ENCODE measurements at places on chromosomes 1 and 21.

DNA sequence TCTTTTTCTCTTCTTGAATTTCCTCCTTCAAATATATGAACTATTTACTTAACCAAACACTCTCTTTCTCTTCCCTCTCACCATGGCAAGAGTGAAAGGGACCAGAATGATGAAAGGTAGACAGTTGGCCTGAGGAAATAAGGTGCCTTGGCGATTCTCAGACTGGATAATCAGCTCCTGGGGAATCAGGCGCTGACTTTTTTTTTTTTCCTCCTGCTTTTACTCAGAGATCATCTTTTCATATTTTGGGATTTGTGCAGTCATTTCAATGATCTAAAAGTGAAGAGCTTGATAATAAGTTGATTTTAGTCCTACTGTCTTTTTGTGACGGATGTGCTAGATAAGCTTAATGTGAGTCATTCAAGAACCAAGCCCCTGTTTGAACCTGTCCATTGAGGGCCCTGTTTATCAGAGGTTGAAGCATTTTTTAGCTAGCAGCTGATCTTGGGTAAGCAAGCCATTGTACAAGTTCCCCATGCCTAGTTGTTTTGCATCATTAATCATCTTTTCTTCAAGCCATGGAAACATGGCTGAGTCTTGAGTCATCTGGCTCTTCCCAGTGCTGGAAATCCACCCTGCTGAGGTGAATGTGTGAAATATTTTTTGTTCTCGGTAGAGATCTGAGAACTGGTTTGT lies 40.8 kb downstream of the ITSN1 start:
- peak; percentile 39 for DNase-seq

GRCh38 chr1:219294251-219294650 lies 120.6 kb downstream of the LYPLAL1 start:
- DNase-seq, result no peak

DNA sequence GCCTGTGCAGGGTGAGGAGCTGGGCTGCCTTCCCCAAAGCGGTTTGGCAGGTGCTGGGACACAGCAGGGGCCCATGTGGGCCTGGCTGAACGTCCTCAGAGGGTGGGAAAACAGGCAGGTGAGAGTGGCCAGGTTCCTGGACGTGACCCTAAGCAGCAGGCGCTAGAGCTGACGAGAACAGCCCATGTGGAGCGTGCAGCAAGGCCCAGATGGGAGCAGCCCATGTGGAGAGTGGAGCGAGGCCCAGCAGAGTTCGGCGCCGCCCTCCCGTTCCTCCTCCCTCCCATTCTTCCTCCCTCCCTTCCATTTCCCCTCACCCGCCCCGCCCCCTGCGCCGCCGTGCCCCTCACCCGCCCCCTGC lies 314.4 kb upstream of the VAMP3 start:
- no peak for DNase-seq

- no peak for DNase-seq
Observed at GRCh38 chr1:11615090-11615489, 39.1 kb downstream of the FBXO2 start.

- no peak for DNase-seq
Observed at GRCh38 chr1:30171537-30172298, 551.7 kb downstream of the MATN1 start.

DNA sequence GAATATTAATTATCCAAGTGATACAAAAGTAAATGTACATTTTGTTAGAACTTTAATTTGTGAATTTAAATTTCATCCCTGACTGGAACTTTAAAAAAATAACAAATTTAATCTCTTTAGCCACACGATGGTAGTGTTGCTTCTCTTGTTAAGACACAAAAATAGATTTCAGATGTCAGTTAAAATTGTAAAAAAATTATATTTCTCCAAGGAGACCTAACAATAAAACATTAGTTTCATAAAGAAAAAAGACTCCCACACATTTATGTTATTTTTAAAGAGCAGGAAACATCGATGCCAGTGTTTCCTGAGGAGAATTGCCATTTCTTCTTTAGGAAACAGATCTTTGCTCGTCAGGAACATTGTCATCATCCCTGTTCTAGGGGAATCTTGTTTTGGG lies 74.0 kb upstream of the DEPDC1 start:
- DNase-seq, result no peak

GRCh38 chr1:10961300-10961833 lies 51.1 kb upstream of the TARDBP start:
- DNase-seq, result no peak

DNA sequence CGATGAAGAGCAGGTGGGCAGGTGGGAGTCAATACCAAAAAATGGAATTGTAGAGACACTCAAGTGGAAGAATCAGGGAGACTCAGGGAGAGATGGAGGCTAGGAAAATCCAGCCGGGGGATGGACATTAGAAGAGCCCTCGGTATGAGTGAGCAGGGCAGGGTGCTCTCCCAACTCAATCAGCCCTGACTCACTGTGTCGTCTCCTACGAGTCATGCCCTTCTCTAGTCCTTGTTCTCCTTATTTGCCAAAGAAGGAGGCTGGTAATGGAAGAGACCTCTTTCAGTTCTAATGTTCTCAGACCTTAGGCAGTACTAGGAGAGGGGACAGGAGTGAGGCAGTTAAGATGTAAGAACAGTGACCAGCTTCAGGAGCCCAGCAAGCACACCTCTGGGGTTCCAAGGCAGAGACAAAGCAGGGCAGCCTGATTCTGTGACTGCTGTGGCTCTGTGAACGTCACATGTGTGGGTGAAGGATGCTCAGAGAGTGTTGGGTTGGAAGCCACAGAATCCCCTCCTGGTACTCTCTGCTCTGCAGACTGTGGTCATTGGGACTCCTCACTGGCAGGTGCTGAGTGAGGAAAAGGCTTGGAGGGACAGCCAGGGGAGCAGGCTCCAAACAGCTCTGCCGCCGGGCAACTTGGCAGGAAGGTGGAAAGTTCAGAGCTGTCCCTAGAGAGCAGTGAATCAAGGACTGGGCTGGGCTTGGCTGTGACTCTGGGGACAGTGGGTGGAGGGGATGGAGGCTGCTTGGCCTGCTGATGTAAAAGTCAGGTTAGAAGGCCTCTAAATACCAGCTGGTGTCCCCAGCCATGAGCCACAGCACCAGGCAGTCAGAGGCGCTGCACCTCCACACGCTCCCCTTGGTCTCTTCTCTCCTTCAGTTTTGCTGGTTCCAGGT lies 11.1 kb upstream of the GJA5 start:
- DNase-seq, result no peak

GRCh38 chr1:156889802-156890580 lies 3.5 kb upstream of the PEAR1 start:
- peak; percentile 49 for DNase-seq

DNA sequence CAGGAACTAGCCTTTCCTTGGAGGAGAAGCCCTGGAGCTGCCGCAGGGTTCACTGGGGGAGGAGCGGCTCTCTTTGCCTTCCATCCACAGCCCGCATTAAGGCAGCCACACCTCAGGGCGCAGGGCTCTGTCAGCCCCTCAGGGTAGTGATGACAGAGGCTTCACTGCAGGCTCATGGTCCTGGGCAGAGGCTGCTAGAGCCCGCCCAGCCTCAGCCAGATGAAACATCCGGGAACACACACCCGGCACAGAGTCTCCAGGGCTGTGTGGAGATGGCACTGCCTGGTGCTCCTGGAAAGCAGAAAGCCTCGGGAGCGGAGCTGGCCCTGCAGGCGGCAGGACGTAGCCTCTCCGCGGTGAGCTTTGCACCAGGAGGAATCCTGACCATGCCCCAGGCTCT lies 29.4 kb upstream of the PEX10 start:
- DNase-seq, result no peak

GRCh38 chr1:71755441-71755840 lies 526.9 kb downstream of the NEGR1 start:
- DNase-seq, result no peak

GRCh38 chr1:29890201-29890959 lies 654.1 kb downstream of the PTPRU start:
- DNase-seq, result no peak

GRCh38 chr1:31657020-31657804 lies 12.5 kb upstream of the PEF1 start:
- no peak for DNase-seq

GRCh38 chr21:46355161-46356004 lies 31.4 kb downstream of the PCNT start:
- DNase-seq, result no peak

- no peak for DNase-seq
Observed at GRCh38 chr1:57214951-57215575, 208.8 kb downstream of the DAB1 start.

GRCh38 chr1:92940541-92940940 lies 20.7 kb downstream of the DIPK1A start:
- DNase-seq, result no peak

DNA sequence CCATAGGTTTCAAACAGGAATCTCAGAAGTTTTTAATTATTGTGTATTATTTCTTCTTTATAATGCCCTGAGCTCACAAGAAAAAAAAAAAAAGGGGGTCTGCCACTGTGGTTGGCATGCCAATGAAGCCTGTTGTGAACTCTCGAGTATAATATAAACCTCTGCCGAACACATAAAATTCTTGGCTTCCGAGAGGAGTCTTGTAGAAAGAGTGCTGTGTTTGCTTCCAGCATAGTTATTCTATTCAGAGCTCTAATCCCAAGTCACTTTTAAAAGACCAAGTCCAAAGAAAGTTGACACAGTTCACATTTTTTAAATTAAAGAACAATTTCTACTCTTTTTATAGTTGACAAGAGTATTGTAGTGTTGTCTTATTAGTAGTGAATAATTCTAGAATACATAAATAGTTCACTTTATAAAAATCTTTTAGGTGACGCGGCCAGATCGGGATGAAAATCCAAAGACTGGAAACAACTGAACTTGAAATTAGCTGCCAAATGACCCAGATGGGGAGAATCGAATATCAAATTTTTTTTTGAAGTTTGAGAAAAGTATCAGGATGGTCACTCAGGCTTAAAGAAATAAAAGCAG lies 293.2 kb downstream of the DUSP10 start:
- no peak for DNase-seq

- DNase-seq, result no peak
Observed at GRCh38 chr1:220803401-220804201, 16.9 kb downstream of the MTARC1 start.

- no peak for DNase-seq
Observed at GRCh38 chr1:23809751-23810171, 9.2 kb upstream of the GALE start.

DNA sequence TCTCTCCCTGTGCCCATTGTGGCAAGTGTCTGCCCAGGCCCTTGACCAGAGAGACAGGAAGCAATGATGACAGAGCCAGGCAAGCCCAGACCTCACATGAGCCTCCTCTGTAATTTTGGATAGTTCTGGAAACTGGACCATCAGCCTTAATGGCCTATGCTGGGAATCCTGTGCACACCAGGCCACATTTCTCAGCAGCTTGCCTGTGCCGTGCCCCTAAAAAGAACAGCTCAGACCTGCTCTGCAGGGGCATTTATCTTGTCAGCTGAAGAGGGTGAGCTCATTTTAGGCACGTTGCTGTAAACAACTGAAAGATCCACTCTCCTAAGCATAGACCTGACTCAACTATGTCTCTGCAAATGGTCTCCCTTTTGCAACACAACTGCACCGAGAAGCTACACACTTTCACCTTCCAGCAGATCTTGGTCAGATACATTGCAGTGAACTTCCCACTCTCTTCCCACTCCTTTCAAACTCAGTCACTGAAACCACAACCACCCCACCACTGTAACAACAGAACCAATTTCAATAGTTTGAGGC lies 53.5 kb upstream of the BACH1 start:
- DNase-seq, result no peak

DNA sequence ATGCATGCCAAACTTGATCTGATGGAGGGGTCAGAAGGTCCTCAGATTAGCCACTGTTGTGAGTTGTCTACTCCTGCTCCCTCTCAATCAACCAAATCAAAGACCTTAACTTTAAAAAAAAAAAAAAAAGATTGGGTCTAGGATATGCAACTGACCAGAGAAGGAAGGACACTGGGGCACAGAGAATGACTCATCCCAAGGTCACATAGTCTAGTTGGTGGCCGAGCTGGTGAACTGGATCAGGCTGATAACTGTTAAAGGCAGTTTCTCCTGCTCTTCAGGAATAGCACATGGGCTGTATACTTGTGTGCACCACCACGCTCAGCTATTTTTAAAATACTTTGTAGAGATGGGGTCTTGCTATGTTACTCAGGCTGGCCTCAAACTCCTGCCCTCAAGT lies 14.8 kb upstream of the S100A7 start:
- DNase-seq, result no peak

DNA sequence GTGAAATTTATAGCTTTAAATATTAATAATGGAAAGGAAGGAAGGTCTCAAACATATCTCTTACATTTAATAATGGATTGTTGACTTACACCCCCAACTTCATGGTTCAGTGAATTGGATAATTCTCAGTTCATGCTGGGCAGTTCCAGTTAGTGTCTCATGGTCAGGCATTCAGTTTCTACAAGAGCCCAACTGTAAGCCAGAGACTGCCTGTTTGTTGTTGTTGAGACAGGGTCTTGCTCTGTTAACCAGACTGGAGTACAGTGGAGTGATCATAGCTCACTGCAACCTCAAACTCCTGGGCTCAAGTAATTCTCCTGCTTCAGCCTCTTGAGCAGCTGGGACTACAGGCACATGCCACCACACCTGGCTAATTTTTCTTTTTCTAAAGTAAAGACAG lies 5.0 kb upstream of the DMAP1 start:
- no peak for DNase-seq

GRCh38 chr1:222653178-222653827 lies 35.4 kb downstream of the MIA3 start:
- DNase-seq, result no peak

DNA sequence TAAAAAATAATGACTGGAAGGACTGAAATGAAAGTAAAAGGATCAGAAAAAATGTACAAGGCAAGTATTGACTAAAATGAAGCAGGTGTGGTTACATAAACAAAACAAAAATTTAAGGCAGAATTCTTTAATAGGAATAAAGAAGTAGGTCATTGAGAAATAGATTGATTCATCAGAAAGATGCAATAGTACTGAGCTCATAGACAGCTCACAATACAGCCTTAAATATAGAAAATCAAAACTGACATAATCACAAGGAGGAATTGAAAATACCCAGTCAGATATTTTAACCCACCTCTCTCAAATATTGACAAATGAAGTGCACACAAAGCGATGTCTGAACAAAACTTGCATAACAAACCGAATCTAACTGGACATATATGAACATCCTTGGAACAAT lies 366.8 kb upstream of the DPYD start:
- DNase-seq, result no peak

GRCh38 chr1:221740369-221740992 lies 1.4 kb downstream of the DUSP10 start:
- DNase-seq, result no peak

DNA sequence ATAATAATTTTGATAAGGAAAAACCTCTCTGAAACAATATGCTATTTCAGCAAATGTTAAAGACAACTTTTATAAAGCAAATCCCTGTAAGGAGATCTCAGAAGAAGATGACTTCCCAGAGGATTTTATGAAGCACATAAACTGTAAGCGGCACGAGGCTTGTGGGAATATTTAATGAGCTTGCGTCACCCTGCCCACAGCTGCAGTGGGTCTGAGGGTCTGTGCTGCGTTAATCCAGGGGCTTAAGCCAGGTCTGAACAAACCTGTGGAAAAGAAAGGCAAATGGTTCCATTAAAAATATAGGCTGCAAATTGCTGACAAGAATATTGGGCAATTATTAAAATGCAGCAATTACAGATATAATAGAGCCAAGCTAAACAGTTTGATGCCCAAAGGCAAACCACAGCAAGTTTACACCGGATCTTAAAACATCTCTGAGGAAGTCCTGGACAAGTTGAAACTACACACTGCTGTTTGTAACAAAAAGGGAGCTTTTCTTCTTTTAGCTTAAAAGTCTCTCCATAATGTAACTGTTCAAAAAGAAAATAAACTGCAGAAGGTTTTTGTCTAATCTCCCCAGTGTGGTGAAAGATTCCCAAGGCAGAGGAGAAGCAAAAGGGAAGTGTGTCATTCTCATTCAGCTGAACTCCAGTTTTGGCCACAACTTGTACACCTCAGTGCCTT lies 21.8 kb downstream of the TGFBR3 start:
- DNase-seq, result no peak

- DNase-seq, result no peak
Observed at GRCh38 chr1:112887599-112888283, 68.3 kb downstream of the SLC16A1 start.

All from AG04450 (cell line).